ENCODE measurements at places on chromosomes 7 and 10.

DNA sequence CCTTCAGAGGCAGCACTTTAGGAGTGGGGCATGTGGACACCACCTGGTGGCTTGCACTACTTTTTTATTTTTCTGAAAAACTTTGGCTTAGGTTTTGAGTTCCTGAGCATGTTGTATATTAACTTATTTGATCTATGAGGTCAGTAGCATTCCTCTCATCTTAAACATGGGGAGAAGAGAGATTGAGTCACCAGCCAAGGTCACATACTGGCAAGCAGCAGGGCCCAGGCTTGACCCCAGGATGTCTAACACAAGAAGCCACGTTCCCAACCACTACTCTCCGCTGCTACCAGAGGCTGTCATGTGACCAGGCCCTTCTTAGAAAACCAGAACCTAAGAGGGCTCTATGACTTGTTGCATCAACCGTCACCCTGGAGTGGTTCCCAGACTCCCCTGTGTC, 210.3 kb upstream of the GPR26 start:
- H3K4me1 ChIP-seq, result peaks cover 5% of the 10 kb centered on the region
- H3K27me3 ChIP-seq, result peaks cover 10% of the 10 kb centered on the region
- no peak overlapping the region for H3K27ac ChIP-seq
- DNase-seq, result no peak
- no peaks in the 10 kb centered on the region for H3K36me3 ChIP-seq

GRCh38 chr10:70376436-70377378, 5.7 kb downstream of the LRRC20 start:
- no peak overlapping the region for H3K27ac ChIP-seq
- peaks cover 21% of the 10 kb centered on the region for H3K27me3 ChIP-seq
- no peak overlapping the region for H3K4me3 ChIP-seq
- H3K36me3 ChIP-seq, result peaks cover 7% of the 10 kb centered on the region
- peaks cover under 1% of the 10 kb centered on the region for H3K4me1 ChIP-seq
- DNase-seq, result no peak

GRCh38 chr7:133293384-133294160, 40.7 kb downstream of the EXOC4 start:
- DNase-seq, result no peak
- no peak overlapping the region for H3K27ac ChIP-seq
- H3K36me3 ChIP-seq, result peaks cover 36% of the 10 kb centered on the region
- H3K4me1 ChIP-seq, result no peaks in the 10 kb centered on the region

DNA sequence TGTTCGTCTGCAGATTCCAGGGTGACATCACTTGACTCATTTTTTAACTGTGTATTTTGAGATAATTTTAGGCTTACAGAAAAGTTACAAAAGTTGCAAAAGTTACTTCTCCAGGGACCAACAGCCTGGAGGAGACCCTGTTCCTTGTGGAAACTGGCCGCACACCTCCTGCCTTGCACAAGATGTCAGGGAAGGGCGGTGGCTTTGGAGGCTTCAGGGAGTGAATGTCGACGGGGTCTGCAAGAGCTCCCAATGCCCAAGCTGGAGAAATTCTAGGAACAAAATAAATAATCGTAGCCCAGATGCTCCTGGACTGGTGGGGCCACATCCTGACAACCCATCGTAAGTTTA, 62.2 kb upstream of the FAM20C start:
- no peak for DNase-seq
- H3K27me3 ChIP-seq, result no peaks in the 10 kb centered on the region
- no peak overlapping the region for H3K4me3 ChIP-seq
- H3K36me3 ChIP-seq, result no peaks in the 10 kb centered on the region
- H3K4me1 ChIP-seq, result peaks cover 9% of the 10 kb centered on the region

DNA sequence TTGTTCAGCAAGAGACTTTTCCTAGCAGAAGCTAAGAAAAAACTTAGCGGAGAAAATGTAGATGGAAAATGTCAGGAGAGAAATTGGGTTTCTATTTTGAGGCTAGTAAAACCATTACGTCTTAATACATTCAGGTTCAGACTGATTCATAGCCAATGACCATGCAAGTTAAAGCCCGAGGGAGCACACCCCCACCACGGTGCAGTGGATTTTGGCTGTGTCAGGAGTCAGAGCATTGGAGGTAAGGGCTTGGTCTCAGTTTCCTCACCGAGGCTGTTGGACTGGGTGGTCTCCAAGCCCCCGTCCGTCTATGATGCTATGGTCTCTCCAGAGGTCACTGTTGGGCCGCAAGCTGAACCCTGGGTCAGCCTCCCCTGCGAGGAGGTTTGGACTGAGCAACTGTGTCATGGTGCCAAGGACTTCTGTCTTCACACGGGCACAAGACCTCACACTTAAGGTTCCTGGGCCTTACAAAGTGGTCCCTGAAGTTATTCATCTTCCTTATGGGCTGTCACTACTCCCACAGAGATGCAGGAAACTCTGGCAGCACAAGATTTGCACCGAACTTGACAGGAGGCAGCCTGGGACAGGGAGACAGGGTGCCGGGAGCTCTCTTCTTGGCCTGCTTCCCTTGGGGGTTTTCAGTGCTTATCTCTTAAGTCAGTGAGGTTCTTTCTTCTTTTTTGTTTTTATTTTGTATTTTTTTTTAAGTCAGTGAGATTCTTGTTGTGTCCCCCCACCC, 186.8 kb downstream of the PHTF2 start:
- no peak overlapping the region for H3K27ac ChIP-seq
- peaks cover 6% of the 10 kb centered on the region for H3K27me3 ChIP-seq
- H3K4me1 ChIP-seq, result peaks cover 5% of the 10 kb centered on the region
- DNase-seq, result no peak

GRCh38 chr10:3538291-3538655, 246.7 kb downstream of the KLF6 start:
- H3K4me3 ChIP-seq, result no peak overlapping the region
- no peak overlapping the region for H3K27ac ChIP-seq
- H3K4me1 ChIP-seq, result no peaks in the 10 kb centered on the region
- no peak for DNase-seq
